AG09309 (cell line): ENCODE measurements at places on chromosomes 5 and 9.

DNA sequence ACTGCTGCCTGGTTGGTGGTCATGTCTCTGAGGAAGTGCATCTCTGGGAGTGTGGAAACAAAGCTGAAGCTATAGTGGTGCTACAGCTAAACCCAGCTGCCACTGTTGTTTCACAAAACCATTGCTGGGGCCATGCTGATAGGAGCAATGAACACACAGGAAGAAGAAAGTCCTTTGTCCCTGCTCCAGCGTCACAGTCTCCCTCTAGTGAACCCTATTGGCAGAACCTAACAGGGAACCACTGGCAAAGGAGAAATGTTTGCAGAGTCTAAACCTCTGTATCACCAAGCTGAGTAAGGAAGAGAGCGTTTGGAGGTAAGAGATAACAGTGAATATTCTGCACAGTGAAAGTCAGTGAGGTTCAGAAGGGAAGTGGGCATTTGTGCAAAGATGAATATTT lies 244.0 kb downstream of the YTHDC2 start:
- DNase-seq: no peak

DNA sequence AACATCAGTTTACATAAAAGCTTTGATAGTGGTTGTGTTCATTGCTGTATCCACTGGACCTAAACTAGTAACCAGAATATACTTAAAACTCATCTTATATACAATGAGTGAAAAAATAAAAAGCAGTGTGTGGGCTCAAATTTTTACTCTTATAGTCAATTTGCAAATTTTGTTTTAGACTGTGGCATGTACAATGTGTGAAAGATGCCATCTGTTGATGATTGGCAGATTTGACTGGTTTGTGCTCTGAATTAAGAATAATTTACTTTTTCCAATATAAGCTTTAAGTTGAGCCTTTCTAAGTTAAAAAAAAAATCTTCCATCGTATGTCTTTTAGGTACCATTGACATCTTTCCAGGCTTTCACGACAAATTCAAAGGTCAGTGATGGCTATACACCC lies 42.4 kb upstream of the F2RL1 start:
- DNase-seq: no peak

- no peak for DNase-seq
These were observed 163.2 kb downstream of the SLC28A3 start for GRCh38 chr9:84177407-84177806.

GRCh38 chr5:3121813-3122212 lies 370.3 kb upstream of the IRX2 start:
- DNase-seq: no peak

DNA sequence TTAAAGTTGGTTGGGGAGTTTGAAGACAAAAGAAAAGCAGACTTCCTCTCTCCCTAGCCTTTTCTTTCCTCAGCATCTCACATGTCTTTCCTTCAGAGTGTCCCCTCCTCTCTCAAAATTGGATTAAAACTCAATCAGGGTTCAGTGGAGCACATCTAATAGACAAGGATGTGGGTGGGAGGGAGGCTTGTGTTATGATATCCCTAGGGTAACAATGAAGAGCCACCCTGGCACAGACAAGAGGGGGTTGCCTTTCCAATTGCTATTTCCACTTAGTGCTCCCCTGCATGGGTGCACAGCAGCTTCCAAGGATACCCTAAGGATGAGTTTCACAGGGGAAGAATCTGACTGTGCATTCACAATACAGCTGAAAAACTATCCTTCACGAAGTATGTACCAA lies 585.2 kb upstream of the C9orf72 start:
- DNase-seq: no peak
